ENCODE measurements at places on chromosomes 13 and 19. TPM values are rescaled to one million over a fixed set of nuclear protein-coding genes. Genes with fewer than 3 reads are reported as not detected.
A peak's percentile ranks its signal among the peaks of the same experiment; 100 is the strongest.

The ZNF470 gene
- 1.2 TPM for total RNA-seq

The FAM174C gene
- total RNA-seq: 59.0 TPM

The ZNF154 gene
- not detected for total RNA-seq

The ZNF543 gene
- total RNA-seq: 7.4 TPM

The RUBCNL gene
- total RNA-seq: not detected

The AMER2 gene
- total RNA-seq: not detected

The TNFSF13B gene
- total RNA-seq: not detected

DNA sequence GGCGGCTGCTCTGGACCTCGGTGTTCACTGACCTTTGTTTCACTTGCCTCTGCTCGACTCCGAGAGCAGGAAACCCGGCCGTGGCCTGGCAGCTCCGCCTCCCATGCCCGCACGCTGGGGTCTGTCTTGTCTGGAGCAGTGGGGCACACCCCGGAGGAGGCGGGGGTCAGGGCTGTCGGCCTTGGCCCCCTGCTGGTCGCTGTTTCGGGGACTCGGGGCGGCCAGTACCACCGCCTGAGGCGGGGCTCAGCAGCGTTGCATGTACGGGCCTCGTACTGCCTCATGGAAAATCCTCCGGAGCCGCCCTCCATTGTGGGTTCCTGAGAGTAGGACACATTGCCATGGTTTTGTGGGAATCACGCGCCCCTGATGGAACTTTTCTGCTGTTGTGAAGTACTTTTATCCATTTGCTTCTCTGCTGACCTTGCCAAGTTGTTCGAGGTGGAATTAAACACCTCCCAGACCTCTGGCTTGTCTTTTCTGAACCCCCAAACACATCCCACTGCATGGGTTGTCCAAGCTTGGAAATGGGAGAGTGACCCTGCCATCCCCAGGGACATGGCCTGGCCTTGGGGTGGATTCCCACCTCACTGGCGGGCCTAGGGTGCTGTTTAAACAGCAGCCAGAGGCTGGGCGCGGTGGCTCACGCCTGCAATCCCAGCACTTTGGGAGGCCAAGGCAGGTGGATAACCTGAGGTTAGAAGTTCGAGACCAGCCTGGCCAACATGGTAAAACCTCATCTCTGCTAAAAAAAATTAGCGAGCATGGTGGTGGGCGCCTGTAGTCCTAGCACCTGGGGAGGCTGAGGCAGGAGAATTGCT lies 5.5 kb upstream of the NDUFS7 start:
- no peak for DNase-seq

- no peak for DNase-seq
Observed at GRCh38 chr13:109816112-109816807, 29.9 kb upstream of the IRS2 start.

DNA sequence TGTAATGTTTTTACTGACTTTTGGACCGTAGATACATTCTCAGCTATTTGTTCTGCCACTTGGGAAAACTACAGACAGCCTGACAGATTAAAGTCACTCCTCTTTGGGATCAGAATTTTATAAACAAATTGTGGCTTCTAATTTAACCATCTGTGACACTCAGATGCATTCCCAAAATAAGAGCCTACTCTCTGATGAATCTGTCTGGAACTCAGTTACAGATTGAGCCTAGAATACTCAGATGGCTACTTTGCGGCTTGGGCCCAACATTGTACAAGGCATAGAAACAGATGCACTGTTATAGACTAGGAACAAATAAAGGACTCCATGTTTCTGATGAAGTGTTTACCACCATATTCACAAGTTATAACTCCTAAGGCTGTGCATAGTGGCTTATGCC lies 291.0 kb upstream of the SLITRK6 start:
- no peak for DNase-seq

GRCh38 chr19:5166262-5166661 lies 174.3 kb downstream of the PTPRS start:
- DNase-seq: no peak

DNA sequence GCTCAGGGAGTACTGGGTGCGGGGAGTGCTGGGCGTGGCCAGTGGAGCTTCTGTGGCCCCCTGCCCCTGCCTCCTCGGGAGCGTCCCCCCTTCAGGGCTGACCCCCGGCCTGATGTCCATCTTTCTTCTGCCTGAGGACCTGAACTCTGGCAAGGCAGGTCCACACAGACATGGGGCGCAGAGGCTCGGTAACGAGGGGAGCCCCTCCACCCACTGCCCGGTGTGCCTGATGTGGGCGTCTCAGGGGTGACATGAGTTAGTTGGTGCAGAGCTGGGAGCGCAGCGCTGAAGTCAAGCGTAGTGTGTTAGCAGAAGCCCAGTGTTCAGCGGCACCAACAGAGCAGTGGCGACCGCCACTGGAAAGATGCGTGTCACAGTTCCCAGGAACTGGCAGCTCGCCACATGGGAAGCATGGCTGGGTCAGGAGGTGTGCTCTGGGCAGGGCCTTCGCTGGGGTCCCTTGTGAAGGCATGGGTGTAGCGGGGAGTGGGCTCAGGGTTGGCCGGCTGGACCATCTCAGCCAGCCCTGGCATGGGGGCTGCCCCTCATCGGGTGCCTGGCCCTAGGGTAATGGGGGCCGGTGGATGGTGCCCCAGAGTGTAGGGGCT lies 11.5 kb downstream of the THOP1 start:
- no peak for DNase-seq

DNA sequence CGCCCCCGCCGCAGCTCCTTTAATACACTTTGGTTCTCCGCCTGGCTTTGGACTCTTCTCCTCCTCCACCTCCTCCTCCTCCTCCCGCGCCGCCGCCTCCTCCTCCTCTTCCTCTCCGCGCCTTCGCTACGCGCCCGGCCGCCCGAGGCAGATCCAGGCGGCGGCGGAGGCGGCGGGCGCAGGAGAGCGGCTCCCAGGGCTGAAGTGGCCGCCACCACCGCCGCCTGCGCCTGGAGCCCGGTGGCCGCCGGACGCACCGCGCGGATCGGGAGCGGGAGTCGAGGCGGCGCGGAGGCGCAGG lies at the start of gene ZIC2:
Gene ZIC2, plus strand, starts transcription at position 50 of the 301 bp plus-strand sequence. CDS start 281 bp downstream, outside the sequence.
- DNase-seq: no peak

- peak; percentile 42 for DNase-seq
Observed at GRCh38 chr19:17610384-17610783, 54.9 kb downstream of the COLGALT1 start.

GRCh38 chr19:54670576-54671357 lies 8.0 kb downstream of the LILRB4 start:
- no peak for DNase-seq

DNA sequence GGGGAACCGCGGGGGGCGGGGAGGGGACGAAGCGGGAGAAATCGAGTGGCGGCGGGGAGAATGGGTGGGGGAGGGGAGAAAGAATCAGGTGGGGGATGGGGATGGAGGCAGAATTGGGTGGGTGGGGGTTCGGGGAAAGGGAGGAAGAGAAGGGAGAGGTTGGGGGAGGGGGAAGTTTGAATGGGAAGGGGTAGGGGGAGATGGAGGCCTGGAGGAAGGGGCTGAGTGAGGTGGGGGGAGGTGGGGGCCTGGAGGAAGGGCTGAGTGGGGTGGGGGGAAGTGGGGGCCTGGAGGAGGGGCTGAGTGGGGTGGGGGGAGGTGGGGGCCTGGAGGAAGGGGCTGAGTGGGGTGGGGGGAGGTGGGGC lies 403 bp upstream of the ADAMTS10 start:
- DNase-seq: no peak

GRCh38 chr19:15123900-15124299 lies 16.7 kb downstream of the SYDE1 start:
- DNase-seq: no peak

- DNase-seq: no peak
Observed at GRCh38 chr13:73677048-73677601, 457.1 kb downstream of the KLF12 start.

DNA sequence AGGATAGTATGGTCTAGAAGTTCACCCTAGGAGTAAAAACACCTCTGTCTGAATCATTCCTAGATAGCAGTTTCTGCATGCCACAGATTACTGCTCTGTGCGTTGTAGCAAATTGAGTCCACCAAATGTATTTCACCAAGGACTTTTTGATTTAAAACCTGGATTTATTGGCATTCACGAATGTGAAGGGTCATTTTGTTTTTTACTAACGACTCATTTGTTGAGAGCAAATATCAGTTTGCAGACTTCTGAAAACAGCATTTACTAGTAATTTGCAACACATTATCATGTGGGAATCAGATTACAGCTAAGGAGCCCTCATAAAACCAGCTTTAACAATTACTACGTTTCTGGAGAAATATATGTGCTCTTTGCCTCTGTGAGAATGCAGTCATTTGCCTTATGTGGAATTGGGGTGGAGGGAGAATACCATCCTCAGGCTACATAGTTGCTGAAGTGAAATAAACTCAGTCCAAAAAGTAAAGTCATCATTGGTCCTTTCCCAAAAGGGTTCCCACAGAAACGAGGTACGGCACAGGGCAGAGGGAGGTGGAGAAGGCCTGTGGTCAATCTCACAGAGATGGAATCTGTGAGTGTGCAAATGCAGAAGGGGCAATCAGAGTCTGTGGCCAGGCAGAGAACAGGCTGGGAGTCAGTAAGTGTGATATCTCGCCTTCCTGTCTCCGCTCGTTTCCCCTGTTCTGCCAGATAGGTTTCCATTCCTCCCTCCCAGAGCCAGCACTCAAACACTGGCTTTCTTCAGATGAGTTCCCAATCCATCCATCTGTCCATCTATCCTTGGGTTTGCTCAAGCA lies 63.1 kb downstream of the DLEU7 start:
- no peak for DNase-seq

GRCh38 chr19:38265921-38266429 lies 1.6 kb downstream of the SPINT2 start:
- no peak for DNase-seq

GRCh38 chr19:2964874-2965273 lies 12.5 kb upstream of the TLE6 start:
- no peak for DNase-seq

- no peak for DNase-seq
Observed at GRCh38 chr19:547836-548720, 4.2 kb downstream of the GZMM start.

DNA sequence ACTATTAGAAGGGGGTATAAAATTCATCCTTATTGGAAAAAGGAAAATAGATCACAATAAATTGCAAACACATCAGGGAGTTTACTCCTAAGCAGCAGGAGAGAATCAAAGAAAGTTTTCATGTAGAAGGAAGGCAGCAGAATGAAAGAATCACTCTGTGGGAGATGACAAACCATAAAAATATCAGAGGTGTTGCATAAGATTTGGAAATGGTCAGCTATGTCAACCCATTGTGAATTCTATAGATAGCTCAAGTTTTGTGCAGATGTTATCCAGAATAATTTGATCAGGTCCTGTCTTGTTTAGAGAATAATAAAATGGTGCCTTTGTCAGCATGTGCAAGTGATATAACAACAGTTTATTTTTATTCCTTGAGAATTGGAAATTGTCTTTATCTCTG lies 622.4 kb downstream of the DCT start:
- no peak for DNase-seq

- DNase-seq: peak; percentile 47
Observed at GRCh38 chr19:57850553-57851017, 926 bp downstream of the ZNF587 start.

DNA sequence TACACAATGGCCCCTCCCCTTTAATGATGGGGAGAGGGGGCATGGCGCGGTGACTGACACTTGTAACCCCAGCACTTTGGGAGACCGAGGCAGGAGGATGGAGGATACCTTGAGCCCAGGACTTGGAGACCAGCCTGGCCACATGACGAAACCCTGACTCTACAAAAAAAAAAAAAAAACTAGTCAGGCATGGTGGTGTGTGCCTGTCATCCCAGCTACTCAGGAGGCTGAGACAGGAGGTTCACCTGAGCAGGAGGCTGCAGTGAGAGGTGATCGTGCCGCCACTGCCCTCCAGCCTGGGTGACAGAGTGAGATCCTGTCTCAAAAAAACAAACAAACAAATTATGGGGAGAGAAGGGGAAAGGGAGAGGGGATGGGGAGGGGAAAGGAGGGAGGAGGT lies 13.8 kb upstream of the ZBTB7A start:
- DNase-seq: no peak

DNA sequence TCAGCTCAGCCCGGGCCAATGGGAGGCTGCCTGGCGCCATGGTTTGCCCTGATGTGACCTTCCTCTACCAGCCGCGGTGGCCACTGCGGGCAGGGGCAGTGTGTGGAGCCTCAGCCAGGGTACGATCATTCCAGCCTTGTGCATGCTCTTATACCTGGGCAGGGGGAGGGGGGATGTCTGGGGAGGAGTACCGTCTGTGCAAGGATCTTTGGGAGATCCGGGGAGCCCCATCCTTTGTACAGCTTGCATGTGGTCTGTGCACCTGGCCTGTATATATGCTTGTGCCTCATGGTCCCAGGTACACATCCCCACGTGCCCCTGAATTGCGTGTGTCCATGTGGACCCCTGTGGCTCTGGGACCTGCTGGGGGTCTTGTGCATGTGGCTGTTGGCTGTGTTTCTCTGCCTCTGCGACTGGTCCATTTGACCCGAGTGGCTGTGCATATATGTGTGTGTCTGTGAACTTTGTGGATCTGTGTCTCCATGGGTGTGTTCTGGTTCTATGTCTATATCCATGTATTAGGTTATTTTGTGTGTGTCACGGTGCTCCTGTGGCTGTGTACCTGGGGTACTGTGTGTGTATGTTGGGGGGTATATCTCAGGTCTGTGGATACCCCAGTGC lies 12.8 kb upstream of the NANOS3 start:
- no peak for DNase-seq

DNA sequence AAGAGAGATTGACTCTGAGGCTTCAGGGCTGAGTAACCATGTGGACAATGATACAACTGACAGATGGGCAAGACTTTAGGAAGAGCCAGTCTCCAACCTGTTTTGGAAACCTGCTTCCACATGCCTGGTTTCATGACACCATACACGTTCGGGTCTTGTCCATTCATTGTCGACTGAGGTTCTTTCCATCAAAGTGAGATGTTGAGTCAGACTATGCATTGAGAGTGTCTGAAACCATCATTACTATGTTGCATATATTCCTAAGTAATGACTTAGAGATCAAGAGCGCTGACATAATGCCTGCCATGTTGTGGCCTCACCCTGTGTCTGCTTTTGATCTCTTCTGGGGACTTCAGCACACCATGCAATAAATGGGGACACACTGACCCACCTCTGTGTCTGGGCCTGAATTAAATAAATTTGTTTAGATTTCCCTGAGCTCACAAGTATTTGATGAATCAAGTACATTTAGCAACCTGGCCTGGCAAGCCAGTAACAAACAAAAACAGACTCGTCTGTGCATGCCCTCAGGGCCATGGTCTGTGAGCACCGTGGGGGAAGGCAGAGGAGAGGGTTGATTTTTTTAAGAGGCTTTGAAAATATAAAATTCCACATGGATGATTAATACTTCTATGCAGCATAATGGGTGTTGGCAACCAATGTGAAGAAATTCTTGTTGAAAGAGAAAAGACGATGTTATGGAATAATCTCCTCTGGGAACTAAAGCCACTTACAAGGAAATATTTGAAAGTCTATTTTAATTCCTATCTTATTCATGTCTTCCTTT lies 49.9 kb upstream of the UBAC2 start:
- peak; percentile 11 for DNase-seq

GRCh38 chr19:51595190-51596175 lies 24.4 kb downstream of the ZNF175 start:
- no peak for DNase-seq
